ENCODE measurements at places on chromosomes 2 and 18.

- DNase-seq = no peak
These were observed 69.7 kb upstream of the LYPD6B start for GRCh38 chr2:148968776-148969319.

- no peak for DNase-seq
These were observed 141.2 kb upstream of the ST6GAL2 start for GRCh38 chr2:107027205-107027604.

- DNase-seq = no peak
These were observed 13.8 kb upstream of the CCDC68 start for GRCh38 chr18:54973046-54973445.

- no peak for DNase-seq
These were observed 21.9 kb downstream of the ITM2C start for GRCh38 chr2:230886671-230887071.

GRCh38 chr2:155368934-155369333 lies 670.4 kb downstream of the KCNJ3 start:
- no peak for DNase-seq

DNA sequence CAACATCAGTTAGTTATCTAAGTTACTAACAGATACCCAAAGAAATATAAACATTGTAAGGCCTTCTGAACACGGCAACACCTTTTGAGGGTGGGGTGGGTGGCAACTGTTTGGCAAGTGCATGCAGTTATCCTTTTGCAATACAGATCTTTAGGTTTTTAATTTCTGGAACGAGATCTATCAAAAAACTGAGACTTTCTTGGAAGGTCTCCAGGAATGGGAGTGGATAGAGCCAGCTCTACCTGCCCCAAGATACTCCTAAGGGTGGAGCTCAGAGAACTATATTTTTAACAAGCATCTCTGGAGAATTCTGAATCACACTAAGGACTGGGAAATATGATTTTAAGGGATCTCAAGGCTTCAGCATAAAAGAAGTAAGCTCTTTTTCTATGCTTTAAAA lies 11.4 kb upstream of the GALNT1 start:
- no peak for DNase-seq

GRCh38 chr2:2452961-2453360 lies 121.9 kb upstream of the MYT1L start:
- no peak for DNase-seq

DNA sequence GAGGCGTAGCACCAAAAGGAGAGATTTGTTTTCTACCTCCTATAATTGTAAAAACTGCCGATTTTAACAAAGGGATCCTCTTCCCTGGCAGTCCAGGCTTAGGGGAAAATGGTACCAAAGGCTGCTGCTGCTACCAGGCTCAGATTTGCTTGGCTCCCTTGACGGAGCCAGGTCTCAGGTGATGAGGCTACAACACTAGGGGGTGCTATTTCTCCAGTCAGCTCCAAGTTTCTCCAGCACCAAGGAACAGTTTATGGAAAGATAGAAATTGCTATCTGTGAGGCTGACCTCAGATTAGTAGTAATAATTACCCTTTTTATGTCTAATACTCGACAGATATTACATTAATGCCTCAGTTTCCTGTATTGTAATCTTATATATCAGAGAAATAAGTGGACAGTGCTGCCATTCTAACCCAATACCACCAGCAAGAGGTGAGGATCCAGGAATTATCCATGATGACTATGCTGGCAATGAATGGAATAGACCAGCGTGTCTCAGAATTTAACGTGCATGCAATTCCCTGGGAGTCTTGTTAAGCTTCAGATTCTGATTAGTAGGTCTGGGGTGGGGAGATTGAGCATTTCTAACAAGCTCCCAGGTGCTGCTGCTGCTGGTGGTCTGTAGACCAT lies 111.3 kb downstream of the ESCO1 start:
- peak; percentile 74 for DNase-seq
